Stimulated activated CD4-positive, alpha-beta T cell treated with anti-CD3 and anti-CD28 coated beads, Interleukin-12 subunit alpha, Interleukin-12 subunit beta, amount 100 ng/mL, for 24 hours (primary cell): ENCODE measurements at places on chromosomes 16 and 17.

DNA sequence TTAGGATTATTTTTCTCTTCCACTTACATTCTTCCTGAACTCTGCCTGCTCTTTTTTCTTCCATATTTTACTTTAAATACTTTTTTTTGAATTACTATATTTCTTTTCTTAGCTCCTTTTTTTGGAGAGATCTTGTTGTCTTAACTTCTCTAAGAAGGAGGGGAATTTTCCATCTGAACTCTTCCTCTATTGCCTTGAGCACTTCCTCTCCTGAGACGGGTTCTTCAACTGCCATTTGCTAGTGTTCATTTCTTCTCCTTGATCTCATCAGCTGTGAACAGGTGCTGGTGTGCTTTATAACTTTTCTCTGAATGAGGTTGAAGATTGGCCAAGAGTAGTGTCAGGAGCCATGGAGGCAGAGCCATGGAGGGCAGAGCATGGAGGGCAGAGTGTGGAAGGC lies 15.1 kb upstream of the CD300LD start:
- DNase-seq: no peak

- no peak for DNase-seq
These were observed 33.1 kb downstream of the ARL4D start for GRCh38 chr17:43431714-43432523.

- DNase-seq: no peak
These were observed 16.2 kb downstream of the RDM1 start for GRCh38 chr17:35914354-35914753.

- no peak for DNase-seq
These were observed 13.9 kb downstream of the ITPRIPL2 start for GRCh38 chr16:19127674-19128131.

- DNase-seq: no peak
These were observed 16.0 kb upstream of the TANC2 start for GRCh38 chr17:62950067-62950466.

DNA sequence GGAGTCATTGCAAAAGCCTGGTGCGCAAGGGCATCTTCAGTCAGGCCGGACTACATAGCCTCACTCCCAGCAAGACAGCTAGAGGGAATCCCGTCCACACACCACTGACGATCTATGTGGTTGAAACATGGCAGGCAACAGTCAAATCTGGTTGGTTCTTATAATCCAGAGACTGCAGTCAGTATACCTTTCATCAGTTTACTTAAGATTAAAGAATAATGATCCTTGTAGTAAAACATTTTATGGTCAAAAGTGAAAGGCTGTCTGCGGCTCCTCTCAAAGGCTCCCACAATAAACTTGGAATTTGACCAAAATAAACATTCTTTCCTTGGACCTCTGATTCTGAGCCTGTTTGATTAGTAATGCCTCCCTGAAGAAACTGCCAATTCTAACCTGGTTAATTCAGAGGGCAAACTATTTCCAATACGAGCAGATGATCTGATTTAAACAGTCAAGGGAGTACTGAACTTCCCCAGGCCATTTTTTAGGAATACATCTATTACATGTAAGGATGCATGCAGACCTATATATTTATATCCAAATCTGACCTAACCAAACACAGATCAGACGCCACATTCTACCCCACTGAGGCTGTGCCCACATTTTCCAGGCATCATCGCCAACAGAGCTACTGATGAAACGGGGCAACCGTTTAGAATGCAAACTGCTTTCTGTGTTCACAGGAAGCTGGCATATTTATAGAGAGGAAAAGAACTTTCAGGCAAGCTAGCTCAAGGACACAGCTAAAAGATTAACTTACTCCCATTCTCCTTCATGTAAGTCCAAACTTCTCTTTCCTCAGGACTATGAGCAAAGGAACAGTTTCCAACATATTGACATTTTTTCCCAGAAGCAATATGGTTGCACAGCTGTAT lies 15.3 kb upstream of the TXNDC11 start:
- DNase-seq: no peak

- no peak for DNase-seq
These were observed 217.3 kb upstream of the ERCC4 start for GRCh38 chr16:13702614-13703013.

- no peak for DNase-seq
These were observed 21.5 kb upstream of the C1QL1 start for GRCh38 chr17:44989552-44990138.

DNA sequence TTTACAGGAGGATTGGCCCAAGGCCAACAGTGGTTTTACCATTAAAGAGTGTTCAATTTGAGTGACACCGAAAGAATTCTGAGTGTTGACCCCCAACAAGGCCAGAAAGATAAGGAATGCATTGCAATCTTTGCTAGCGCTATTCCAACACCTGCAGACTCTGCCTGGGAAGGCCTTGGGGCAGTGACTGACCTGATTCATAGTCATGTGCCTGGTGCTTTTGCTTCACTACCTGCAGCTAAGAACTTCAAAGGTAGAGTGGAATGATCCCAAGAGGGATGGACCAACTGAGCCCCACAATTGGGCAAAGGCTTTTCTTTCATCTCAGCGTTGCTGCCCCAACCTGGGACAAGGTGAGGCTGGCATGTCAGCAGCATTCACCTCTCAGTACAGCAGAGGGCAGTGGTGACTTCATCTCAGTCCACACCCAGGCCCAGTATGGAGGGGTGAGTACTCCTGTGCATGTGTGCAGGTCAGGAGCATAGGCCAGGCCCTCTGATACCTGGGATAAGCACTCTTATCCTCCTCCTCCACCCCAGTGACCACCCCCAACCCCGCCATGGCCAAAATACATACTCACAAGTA lies 149.6 kb upstream of the GNAO1 start:
- DNase-seq: no peak

DNA sequence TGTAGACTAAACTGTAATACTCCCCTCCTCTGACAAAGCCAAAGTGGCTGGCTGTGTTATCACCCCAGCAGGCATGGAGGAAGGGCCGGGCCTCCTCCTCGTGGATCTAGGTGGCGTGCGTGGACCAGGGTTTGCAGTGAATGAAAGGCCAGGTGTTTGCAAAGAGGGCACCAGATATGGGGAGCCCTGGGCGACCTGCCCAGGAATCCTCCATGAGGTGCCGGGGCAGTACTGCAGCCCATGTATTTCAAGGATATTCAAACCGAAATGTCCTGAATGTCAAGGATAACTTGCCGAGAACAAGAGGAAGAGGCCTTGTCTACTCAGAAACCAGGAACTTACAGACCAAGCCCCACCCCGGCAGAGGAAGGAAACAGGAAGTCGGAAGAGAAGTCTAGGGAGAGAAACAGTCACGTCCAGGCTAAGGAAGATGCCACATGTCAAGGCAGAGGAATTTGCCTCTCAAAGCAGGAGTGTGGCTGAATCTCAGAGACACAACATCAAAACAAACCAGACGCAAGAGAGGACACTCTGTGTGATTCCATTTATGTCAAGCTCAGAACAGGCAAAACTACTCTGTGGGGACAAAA lies 13.7 kb upstream of the OSGIN1 start:
- no peak for DNase-seq

GRCh38 chr17:48438516-48439061 lies 8.6 kb upstream of the SKAP1 start:
- no peak for DNase-seq

DNA sequence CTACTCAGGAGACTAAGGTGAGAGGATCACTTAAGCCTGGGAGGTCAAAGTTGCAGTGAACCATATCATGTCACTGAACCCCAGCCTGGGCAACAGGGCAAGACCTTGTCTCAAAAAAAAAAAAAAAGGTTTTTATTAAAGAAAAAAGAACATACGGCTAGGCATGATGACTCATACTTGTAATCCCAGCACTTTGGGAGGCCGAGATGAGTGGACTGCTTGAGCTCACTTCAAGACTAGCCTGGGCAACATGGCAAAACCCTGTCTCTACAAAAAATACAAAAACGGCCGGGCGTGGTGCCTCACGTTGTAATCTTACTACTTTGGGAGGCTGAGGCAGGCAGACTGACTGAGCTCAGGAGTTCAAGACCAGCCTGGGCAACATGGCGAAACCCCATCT lies 38.4 kb downstream of the RANBP10 start:
- DNase-seq: no peak

DNA sequence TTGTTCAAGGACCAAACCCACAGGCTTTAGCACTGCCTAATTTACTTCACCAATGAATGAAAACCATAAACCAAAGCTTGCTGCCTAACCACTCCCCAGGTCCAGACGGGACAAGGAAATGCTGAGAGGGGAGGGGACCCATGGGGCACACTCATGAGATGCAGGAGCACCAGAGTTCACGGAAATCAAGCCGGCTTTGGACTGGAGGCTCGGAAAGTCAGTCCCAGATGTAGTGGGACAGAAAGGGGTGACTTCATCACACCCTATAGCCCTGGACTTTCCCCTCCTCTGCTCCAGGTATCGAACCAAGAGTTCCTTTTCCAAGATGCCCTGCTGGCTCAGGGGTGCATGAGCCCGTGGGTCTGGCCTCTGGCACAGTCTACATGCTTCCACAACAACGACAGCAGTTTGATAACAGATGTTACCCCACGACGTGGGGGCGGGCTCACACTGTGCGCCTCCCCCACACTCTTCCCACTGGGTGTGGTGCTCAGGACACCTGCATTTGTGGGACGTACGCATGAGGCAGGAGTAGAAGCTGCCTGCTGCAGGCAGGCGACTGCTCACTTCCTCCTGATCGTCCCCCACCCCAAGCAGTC lies 63.2 kb downstream of the AMFR start:
- no peak for DNase-seq

- no peak for DNase-seq
These were observed 901 bp upstream of the HEATR6 start for GRCh38 chr17:60079401-60080243.

DNA sequence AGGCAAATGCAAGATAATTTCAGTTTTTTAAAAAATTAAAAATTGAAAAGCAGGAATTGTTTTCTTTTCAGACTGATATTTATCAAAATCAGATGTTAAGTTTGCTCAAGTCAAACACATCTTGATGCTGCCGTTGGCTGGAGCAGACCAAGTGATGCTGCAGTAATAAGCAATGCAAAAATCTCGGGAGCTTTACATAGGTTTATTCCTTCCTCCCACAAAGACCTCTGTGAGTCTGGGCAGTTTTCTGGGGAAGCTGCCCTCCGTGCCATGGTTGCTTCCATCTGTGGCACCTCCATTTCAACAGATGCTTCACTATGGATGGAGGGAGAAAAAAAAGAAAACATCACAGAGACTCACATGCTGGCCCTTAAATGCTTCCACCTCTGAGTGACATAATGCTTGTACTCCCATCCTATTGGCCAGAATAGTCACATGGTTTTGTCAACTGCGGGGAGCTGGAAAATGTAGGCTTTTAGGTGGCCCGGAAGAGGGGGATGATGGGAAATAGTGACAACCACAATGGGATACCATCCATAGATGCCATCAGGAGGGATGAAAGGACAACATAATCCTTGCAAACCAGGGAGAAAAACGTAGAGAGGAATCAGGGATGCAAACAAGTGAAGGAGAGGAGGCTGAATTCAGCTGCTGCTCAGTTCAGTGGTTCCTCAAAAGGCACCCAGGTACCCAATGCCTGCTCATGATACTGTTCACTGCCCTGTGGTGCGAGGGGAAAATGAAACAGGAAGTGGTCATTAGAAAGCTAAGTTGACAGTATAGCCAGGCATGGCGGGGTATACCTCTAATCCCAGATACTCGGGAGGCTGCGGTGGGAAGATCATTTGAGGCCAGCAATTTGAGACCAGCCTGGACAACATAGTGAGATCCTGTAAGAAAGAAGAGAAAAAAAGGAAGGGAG lies 13.5 kb upstream of the ERCC4 start:
- no peak for DNase-seq

- DNase-seq: no peak
These were observed 26.7 kb downstream of the ABCC3 start for GRCh38 chr17:50661348-50661747.

DNA sequence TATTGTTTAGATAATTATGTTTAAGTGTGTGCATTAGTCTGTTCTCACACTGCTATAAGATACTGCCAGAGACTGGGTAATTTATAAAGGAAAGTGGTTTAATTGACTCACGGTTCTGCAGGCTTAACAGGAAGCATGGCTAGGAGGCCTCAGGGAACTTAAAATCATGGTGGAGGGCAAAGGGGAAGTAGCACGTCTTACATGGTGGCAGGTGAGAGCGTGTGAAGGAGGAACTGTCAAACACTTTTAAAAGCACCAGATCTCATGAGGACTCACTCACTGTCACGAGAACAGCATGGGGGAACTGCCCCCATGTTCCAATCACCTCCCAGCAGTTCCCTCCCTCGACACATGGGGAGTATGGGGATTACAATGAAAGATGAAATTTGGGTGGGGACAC lies 203.5 kb upstream of the GOT2 start:
- DNase-seq: no peak

- DNase-seq: peak; percentile 33
These were observed 4.3 kb upstream of the TLCD2 start for GRCh38 chr17:1714427-1714979.

DNA sequence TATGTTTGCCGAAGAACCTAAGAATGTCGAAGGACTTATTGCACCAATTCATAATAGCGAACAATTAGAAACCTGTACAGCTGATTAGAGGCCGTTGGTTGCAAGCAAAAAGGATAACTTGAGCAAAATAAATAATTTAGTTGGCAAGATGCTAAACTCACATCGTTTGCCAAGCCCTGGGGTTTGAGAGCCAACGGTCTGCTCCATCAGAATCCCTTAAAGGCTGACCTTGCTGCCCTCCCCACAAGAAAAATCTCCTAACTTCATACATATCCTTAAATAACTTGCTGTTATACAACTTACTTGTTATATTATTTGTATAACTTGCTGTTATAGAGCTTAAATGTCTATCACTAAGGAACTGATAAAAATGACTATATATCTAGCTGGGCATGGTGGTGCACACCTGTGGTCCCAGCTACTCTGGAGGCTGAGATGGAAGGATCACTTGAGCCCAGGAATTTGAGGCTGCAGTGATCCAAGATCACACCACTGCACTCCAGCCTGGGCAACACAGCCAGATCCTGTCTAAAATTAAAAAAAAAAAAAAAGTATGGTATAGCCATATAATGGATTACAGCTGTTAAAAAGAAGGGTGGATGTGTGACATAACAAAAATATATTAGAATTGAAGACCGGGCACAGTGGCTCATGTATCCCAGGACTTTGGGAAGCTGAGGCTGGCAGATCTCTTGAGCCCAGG lies 1.9 kb upstream of the TRIM37 start:
- DNase-seq: no peak

DNA sequence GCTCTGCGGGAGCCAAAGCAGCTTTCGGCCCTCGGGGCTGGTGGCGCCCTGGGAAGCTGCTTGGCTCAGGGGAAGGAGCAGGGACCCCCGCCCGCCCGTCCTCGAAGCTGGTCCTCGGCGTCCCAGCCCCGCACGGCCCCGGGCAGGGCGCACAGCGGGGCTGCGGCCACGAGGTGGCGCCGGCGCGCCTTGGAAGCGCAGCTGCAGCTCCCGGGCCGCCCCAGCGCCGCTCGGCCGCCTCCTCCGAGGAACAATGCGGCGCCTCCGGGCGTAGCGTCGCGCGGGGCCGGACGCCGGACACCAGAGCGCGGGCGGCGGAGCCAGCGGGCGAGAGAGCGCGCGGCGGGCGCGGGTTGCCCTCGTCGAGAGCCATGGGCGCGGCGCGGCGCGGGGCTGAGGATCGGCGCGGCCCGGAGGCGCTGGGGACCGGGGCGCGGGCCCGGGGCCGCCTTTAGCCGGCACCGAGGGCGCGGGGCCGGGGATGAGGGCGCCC lies at the start of gene MGAT5B:
MGAT5B (plus strand) TSS at position 229 of the 493 bp plus-strand sequence. CDS start 626 bp downstream, outside the sequence.
- peak; percentile 43 for DNase-seq

GRCh38 chr16:4016005-4016352 lies 100.3 kb downstream of the ADCY9 start:
- no peak for DNase-seq
